Endothelial cell of umbilical vein (primary cell): ENCODE measurements at places on chromosomes 11 and 22.

GRCh38 chr22:46262449-46263215 lies 511 bp downstream of the PKDREJ start:
- DNase-seq = peak; percentile 53

- DNase-seq = no peak
Measured at GRCh38 chr11:132451942-132452601, 1080.2 kb downstream of the OPCML start.

GRCh38 chr11:104841973-104842525 lies 56.2 kb downstream of the CASP12 start:
- DNase-seq = no peak

DNA sequence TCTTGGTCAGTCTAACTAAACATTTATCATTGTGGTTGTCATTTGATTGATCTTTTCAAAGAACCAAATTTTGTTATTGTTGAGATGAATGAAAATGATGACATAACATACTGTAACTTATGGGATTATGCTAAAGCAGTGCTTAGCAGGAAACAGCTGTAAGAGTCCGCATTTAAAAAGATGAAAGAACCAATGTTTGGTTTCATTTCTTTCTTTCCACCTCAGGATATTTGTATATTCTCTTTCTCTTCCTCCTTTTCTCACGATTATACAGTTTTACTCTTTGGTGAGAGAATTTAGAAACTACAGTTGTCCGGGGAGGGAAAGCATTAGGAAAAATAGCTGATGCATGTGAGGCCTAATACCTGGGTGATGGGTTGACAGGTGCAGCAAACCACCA lies 23.1 kb downstream of the PIH1D2 start:
- no peak for DNase-seq

DNA sequence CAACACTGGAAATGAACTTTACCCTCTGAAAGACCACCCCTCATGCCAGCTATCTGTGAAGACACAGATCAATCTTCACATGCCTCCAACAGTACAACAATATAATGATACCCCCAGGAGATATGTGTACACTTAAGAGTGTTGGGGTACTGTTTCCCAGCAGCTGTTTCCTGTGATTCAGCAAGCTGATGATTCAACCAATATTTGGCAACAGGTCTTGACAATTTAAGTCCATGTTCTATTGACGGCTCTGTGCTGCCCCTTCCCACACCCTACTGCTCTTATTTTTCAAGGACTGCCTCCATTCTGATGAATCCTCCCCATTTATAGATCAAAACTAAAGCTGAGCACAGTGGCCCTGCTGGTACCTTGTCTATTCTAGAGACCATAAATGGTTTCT lies 6.6 kb downstream of the SNX19 start:
- DNase-seq = peak; percentile 88

- DNase-seq = no peak
Measured at GRCh38 chr11:72745511-72745910, 6.7 kb downstream of the ARAP1 start.

- DNase-seq = no peak
Measured at GRCh38 chr22:25833676-25834075, 91.7 kb downstream of the MYO18B start.

DNA sequence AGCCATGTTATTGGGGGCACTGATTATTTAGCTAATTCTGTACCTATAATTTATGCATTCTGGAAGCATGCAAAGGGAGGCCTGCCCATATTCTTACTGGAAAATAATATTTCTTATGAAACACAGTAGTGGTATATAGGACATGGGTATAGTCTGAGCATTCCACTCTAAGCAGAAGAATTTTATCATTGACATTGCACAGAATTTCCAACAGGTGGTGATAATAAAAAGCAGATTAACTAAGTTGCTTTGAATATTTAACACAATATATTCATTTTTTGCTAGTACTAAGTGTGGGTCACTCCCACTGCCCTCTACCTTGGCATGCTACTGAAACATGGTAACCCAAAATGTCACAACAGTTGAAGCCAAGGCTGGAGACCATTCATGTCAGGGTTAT lies 728.8 kb upstream of the FAT3 start:
- DNase-seq = no peak

DNA sequence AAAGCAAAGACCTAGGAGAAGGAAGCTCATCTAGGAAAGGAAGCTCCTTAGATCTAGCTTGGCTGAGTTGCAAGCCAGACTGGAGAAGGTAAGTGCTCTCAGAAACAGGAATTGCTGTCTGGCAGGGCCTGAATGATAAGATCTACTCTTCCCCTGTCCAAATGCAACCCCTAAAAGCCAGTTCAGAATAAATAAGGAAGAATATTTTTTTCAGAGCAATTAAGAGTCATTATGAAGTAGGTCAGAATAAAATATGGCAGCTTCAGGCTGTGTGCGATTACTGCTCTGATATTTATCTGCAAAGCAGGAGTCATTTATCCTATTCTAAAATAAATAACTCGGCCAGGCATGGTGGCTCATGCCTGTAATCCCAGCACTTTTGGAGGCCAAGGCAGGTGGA lies 82.1 kb downstream of the PIWIL4 start:
- DNase-seq = no peak

GRCh38 chr22:46052331-46052771 lies 75.4 kb upstream of the WNT7B start:
- DNase-seq = no peak

DNA sequence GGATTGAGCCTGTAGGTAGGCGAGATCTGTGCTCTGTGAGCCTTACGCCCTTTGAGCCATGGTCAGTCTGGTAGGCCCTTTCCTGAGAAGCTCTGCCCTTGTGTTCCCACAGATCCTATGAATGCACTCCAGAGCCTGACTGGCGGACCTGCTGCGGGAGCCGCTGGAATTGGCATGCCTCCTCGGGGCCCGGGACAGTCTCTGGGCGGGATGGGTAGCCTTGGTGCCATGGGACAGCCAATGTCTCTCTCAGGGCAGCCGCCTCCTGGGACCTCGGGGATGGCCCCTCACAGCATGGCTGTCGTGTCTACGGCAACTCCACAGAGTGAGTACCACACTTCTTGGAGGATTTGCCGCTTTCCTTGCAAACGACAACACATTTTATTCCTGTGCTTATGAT lies 47.4 kb downstream of the MED15 start:
- no peak for DNase-seq

GRCh38 chr11:98260983-98261382 lies 759.8 kb upstream of the CNTN5 start:
- DNase-seq = no peak

DNA sequence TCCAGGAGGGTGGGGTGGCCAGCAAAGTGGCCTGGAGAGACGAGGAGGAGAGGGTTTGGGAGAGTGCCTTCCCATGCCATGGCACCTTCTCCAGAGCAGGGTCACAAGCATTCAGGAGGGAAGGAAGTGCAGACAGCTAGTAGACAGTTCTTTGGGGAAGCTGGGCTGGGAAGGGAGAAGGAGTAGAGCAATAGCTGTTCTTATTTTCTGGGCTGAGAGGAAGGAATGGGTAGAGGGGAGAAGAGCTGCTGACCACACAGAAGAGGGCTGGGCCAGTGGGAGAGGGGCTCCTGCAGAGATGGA lies 14.8 kb upstream of the PICK1 start:
- DNase-seq = no peak

GRCh38 chr22:26483439-26484359 lies at the start of the genes HPS4 and SRRD:
TSS of gene HPS4 (minus strand) at chr22:26483783. CDS start at chr22:26481762, 2,021 bp downstream.
TSS of gene SRRD (plus strand) at chr22:26483877. CDS start at chr22:26483891, 14 bp downstream.
- peak; percentile 89 for DNase-seq

DNA sequence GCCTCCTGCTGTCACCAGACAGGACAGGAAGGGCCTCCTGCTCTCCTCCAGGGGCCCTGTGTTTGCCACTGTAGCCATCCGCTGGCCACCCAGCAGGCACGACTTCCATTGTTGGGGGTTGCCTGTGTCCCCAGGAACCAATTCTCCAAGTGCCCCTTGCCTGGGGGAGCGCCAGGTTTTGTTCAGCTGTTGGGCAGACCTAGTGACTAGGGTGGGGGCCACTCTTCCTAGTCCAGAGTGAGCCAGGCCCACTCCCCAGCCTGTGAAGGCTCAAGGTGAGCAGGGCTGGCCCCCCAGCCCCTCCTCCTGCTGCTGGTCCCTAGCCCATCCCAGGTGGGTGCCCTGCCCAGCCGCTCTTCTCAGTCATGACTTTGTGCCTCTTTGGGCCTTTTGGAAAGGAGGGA lies 30.9 kb downstream of the OSBPL5 start:
- DNase-seq = no peak

- no peak for DNase-seq
Measured at GRCh38 chr11:73976451-73977151, 6.0 kb downstream of the UCP2 start.
